ENCODE measurements at places on chromosomes 2 and 18.

GRCh38 chr2:186098821-186099220 is 360.2 kb downstream of the FSIP2 start:
- no peak for DNase-seq

- no peak for DNase-seq
These were observed 818 bp upstream of the CCDC141 start for GRCh38 chr2:179050755-179051154.

DNA sequence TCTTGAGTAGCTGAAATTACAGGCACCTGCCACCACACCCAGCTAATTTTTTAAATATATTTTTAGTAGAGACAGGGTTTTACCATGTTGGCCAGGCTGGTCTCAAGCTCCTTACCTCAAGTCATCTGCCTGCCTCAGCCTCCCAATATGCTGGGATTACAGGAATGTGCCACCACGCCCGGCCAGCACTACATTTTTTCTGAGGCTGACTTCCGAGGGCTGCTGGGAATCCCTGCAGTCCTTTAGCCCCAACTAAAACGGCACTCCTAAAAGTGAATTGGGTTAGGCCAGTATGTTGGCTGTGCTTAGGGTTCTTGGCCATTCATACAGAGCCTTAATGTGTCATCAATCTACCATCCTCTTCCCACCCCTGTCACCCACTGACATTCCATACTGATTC is 375.4 kb downstream of the DCC start:
- DNase-seq = no peak

DNA sequence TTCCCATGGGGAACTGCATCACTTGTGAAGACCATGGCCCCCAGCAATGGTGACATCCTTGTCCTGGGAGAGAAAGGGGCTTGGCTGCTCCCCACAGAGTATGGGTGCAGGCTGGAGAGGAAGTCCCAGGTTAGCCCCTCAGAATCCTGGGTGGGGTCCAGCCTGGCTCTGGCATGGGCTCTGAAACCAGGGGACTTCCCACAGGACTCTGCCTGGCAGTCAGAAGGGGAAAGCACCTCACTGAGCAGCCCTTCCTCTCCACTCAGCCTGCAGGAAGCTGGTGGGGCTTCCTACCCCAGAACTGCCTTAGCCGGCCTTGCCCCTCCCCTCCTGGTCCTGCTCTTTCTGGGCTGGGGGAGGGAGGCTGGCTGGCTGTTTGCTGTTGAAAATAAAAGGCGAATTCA is 3.7 kb downstream of the NEURL3 start:
- DNase-seq = no peak

- DNase-seq = no peak
These were observed 6.3 kb upstream of the LTBP1 start for GRCh38 chr2:32940316-32940997.

DNA sequence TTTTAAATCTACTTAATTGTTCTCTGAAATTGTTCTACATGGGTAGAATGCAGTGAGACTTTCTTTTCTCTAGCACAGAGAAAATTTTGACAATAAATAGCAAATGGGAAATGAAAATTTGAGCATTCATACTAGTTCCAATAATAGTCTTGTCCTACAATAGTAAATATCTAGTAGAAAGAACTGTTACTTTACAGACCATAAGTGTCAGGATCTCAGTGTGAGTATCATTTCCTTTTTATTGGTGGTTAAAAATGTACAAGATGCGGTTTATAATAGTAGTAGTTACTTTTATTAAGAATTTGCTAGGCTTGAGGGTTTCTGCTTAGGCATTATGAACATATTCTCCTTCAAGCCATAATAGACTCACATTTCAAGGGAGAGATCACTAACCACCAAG is 43.2 kb downstream of the KCNE4 start:
- DNase-seq = no peak

- DNase-seq = peak; percentile 36
These were observed 109.1 kb downstream of the CABLES1 start for GRCh38 chr18:23244401-23244800.

GRCh38 chr2:69742322-69742952 is 503 bp downstream of the ANXA4 start:
- no peak for DNase-seq

DNA sequence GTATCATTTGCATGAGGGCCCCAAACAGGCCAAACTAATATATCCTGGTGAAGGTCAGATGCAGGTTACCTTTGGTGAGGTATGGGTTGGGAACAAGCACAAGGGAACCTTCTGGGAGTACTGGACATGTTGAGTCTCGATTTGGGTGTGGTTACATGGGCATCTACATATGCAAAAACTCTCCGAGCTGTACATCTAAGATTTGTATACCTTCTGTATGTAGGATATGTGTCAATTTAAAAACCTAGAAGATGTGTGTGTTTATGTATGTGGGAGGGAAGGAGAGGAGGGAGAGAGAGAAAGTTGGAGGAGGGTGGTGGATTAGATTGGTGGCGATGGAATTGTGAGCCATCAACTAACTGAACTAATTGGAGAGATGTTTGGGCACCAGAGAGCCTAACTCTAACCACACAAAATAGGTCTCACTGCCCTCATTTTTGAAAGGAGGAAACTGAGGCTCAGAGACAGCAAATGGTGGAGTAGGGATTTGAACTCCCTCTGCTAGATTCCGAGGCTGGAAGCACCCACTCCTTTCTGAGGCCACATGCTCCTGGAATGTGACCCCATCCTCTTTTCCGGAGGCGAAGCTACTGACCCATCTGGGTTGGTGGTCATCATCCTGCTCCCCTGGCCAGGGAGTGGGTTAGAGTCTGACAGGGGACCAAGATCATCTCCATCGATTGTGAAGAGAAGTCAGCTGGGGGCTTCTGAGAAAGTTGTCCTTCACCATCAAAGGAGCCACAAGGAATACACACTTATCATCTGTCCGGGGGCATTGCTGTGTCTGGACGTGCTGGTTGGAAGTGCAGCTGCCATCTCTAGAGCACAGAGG is 107.3 kb upstream of the MYCN start:
- DNase-seq = no peak

- peak; percentile 71 for DNase-seq
These were observed 37.5 kb downstream of the ACVR1 start for GRCh38 chr2:157838442-157839161.

- DNase-seq = no peak
These were observed 83.5 kb downstream of the NCKAP5 start for GRCh38 chr2:133484784-133485183.

DNA sequence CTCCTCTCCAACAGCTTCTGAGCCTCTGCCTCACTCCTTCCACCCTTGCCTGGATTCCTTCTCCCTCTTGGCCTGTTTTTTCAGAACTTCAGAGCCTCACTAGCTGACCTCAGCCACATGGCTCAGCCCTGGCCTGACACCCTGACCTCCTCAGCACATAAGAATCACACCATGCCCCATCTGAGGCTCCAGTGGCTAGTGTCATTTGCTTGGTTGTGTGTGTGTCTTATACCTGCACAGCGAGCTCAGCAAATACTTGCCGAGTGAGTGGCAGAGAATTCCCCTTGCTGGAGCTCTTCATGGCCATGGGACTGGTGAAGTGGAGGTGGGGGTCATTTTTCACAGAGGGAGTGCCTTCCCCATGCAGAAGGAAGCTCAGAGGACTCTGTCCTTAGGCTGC is 70.2 kb downstream of the CELF4 start:
- DNase-seq = no peak

GRCh38 chr2:238431-238830 is 25.4 kb downstream of the SH3YL1 start:
- DNase-seq = no peak

DNA sequence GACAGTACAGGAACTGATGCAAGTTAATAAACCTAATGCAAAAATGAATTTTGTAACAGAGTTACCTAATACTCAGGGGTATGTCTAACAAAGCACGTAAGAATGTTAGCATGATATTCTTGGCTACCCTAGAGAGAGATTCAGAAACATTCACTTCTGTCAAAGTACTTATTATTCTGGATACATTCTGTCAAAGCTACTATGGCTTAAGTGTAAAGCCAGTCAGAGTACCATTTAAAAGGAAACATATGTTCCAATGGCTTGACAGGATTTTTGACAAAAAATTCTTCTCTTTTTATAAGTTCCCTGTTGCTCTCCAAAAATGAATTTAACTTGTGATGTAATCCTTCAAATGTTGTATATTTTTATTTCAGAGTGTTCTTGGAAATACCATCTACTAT is 85.5 kb downstream of the PIGN start:
- DNase-seq = no peak

DNA sequence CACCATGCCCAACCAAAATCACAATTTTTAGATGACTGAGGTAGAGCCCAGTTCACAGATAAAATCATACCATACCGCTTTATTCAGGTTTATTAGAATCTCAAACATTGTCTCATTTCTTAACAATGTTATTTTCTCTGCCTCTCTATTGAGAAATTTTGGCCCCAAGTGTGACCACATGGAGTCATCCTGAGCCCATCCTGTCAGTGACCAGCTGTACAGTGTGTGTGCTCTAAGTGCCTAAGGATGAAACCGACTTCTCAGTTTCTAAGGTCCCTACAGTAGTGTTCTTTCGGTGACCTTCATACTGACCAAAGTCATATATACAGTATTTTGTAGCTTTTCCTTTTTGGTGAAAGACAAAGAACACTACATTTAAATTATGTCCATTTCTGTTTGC is 123.7 kb upstream of the MSTN start:
- no peak for DNase-seq

- DNase-seq = no peak
These were observed 74.4 kb upstream of the YWHAQ start for GRCh38 chr2:9705196-9705595.

GRCh38 chr2:43407935-43408334 is 181.5 kb upstream of the ZFP36L2 start:
- no peak for DNase-seq

- DNase-seq = no peak
These were observed 1.0 kb upstream of the ANKRD62 start for GRCh38 chr18:12092398-12093229.

GRCh38 chr18:35114305-35114704 is 73.1 kb downstream of the MAPRE2 start:
- DNase-seq = no peak

DNA sequence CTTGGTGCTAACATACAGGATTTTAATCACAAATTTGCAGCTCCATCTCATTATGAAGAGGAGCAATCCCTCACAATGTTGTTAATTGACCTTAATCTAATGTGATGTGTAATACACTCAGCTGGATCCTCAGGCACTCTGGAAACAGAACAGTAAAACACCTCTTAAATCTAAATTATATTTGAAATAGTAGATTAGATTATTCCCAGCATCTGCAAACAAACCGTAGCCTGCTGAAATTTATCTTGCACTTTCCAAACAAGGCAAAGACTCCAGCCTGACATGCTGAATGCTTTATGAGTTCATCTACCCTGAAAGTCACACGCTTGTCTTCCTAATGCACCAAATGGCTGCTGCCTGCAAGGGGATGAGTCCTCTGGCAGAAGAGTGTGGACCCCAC is 402.3 kb upstream of the GYPC start:
- no peak for DNase-seq

DNA sequence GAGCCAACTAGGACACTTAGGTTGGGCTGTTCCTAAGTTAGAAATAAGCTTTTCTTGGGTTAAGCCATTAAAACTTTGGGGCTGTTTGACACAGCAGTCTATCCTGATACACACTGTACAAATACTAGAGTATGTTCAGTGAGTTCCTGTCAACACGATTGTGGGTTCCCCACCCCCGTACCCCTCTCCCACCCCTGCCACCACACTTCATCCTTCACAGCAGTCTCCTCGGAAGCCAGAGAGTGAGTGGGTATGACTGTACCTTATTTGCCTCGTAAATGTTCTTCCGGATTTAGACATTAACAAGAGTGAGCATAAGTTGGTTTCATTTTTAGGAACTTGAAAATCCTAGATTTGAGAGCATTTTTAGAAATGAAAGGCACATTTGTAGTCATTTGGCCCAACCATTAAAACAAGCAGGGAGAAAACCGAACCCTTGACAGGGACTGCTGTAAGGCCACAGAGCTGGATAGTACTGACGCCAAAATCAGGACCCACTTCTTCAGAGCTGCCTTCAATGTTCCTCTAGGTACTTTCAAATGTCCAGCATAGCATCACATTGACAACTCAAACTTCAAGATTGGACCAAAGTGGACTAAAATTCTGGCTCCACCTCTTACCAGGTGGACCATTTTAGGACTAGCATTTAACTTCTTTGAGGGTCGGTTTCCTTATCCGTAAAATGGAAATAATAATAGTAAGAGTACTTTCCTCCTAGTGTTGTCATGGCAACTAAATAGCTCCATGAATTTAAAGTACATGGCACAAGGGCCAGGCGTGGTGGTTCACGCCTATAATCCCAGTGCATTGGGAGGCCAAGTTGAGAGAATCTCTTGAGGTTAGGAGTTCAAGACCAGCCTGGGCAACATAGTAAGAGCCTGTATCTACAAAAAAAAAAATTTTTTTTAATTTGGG is 166.3 kb upstream of the SERTAD2 start:
- DNase-seq = no peak

DNA sequence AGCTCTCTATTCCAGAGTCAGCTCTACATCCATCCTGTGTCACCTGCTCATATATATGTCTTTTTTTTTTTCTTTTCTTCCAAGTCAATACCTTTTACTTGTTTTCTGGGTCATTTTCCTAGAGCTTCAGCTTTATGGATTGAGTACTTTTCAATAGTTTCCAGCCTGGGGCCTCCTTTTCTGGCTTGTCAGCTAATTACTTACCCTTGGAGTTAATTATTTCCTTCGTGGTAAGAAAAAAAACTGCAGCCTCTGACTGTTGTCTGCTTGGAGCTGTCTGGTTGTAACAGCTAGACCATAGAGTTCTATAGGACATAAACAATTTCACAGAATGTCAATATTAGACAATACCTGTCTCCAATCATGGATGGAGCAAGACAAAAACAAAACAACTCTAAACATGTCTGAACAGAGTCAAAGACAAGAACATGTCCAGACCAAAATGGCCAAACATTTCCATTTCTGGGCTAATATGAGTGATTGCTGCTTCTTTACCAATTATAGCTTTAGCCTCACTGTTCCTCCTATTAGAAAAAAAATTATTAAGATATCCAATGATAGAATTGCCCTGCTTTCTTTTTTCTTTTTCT is 643.1 kb downstream of the SLC4A3 start:
- no peak for DNase-seq

DNA sequence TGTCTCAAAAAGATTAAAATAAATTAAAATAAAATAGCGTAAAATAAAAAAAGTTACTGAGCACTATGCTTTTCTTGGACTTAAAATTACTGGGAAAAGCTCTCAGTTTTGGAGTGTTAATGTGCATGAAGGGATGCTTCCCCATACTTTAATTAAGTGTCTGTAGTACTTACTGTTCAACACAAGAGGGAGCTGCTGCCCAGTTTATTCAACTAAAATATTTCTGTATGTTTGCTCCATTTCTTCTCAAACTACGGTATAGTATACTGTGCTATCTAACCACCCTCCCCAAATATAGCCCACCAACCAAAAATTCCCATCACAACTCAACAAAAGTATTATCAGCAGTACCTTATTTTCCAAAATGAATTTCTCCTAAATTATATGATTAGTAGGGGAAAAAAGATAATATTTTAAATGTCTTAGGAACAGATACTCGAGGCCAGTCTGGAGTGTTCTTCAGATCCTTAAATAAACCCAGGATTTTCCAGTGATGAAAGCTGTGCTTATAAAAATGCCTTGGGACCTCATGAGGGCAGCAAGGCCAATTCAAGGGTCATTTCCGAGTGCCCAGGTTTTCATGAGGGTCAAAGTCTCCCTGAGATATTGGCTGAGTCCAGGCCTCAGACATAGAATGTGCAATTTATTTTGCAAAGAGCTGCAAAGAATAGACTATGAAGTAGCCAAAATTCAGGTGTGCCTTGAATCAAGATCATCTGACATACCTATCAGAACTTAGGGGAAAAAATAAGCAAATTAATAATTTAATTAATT is 64.1 kb downstream of the CHRNA1 start:
- peak; percentile 23 for DNase-seq

All from NCI-H2081 (cell line).